ENCODE measurements at places on chromosomes 5 and 9.

- DNase-seq = no peak
Measured at GRCh38 chr9:122086873-122087272, 6.2 kb downstream of the TTLL11 start.

GRCh38 chr5:154309371-154309745 lies 118.8 kb downstream of the GALNT10 start:
- no peak for DNase-seq

- no peak for DNase-seq
Measured at GRCh38 chr5:58255970-58256369, 203.9 kb downstream of the PLK2 start.

DNA sequence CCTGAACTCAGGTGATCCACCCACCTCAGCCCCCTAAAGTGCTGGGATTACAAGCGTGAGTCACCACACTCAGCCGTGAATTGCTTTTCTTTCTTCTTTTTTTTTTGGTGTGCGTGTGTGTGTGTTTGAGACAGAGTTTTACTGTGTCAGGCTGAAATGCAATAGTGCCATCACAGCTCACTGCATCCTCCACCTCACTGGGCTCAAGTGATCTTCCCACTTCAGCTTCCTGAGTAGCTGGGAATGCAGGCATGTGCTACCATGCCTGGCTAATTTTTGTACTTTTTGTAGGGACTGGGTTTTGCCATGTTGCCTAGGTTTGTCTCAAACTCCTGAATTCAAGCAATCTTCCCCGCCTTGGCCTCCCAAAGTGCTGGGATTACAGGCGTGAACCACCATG lies 113.7 kb upstream of the HAPLN1 start:
- no peak for DNase-seq

GRCh38 chr5:40436535-40437237 lies 243.0 kb upstream of the PTGER4 start:
- no peak for DNase-seq
